ENCODE measurements at places on chromosomes 3 and 15. TPM values are rescaled to one million over a fixed set of nuclear protein-coding genes. Genes with fewer than 3 reads are reported as not detected.

The RTP3 gene
- total RNA-seq: not detected

DNA sequence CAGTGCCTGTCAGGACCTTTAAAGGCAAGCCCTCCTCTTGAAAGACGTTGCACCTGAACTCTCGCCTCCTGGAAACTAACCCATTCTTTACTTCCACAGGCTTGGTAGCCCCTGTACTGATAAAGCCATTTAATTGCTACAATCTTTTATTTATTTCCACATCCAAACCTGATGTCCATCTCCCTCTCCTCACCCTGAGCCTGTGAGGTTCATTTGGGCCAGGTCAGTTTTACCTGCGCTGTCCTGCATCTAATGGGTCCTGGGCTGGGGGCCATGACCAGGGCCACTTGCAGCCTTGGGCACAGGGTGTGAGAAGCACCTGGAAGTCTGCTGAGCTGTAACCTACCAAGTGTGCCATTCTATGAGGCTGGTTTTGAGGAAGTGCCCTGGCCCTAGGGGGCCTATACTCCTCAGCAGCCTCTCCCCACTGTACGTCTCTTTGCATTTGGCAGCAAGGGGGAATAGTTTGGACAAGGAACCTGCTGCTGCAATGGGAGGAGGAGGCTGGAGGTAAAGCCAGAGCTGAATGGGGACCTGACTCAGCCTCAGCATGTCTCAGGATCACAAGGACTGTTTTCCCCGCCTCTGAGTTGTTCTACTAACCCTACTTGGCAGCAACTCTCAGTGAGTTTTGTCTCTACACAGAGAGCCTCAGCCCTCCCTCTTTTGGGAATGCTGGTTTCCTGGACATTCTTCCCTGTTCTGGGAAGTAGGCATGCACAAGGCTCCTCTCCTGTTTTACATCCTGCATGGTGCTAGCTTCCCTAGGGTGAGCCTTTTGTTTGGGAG lies 53.8 kb downstream of the WDR76 start:
- no peak overlapping the region for H3K27ac ChIP-seq
- H3K4me3 ChIP-seq: no peak overlapping the region
- no peaks in the 10 kb centered on the region for H3K4me1 ChIP-seq
- peaks cover 31% of the 10 kb centered on the region for H3K36me3 ChIP-seq
- no peaks in the 10 kb centered on the region for H3K27me3 ChIP-seq

The GPR149 gene
- not detected for total RNA-seq

The SERINC4 gene
- total RNA-seq: 0.50 TPM

The GOLGA8G gene
- total RNA-seq: not detected

The PLA2G4D gene
- not detected for total RNA-seq

GRCh38 chr3:194086388-194087075 lies 49.4 kb upstream of the HES1 start:
- peaks cover 15% of the 10 kb centered on the region for H3K4me1 ChIP-seq
- H3K36me3 ChIP-seq: no peaks in the 10 kb centered on the region
- no peak overlapping the region for H3K27ac ChIP-seq
- DNase-seq: no peak
- no peak overlapping the region for H3K4me3 ChIP-seq

DNA sequence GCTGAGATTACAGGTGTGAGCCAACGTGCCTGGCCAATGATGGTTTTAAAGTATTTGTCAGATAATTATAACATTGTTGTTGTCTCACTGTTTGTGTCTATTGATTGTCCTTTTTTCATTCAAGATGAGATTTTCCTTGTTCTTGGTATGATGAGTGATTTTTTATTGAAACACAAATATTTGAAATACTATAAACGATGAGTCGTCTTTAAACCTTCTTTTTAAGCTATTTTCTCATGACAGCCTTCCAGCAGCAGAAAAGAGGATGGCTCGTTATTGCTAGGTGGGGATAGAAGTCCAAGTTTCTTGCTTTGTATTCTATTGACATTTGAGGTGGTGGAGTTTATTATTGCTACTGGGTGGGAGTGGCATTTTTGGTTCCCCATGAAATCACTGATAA lies 61.7 kb upstream of the MDFIC2 start:
- H3K4me1 ChIP-seq: no peaks in the 10 kb centered on the region
- no peak overlapping the region for H3K27ac ChIP-seq
- no peak overlapping the region for H3K4me3 ChIP-seq
- DNase-seq: no peak
- H3K36me3 ChIP-seq: no peaks in the 10 kb centered on the region

The ABI3BP gene
- not detected for total RNA-seq

DNA sequence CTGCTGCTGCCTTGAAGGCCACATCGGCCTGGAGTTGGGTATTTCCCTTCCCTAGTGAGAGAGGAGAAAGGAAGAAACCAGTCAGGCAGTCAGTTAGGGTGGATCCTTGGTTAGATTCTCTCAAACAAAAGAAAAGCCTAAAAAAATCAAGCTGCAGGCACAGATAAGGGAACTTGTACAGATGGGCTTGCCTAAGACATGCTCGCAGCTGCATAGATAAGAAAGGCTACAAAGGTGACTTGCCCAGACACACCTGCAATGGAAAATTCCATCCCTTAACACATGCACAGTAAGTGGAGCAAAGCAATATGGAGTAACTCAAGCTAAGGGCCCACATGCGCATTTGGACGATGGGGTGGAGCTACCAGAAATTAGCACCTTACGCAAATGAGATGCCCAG lies 199.7 kb upstream of the ARPP21 start:
- H3K36me3 ChIP-seq: no peaks in the 10 kb centered on the region
- H3K27ac ChIP-seq: no peak overlapping the region
- no peak for DNase-seq
- no peak overlapping the region for H3K4me3 ChIP-seq

DNA sequence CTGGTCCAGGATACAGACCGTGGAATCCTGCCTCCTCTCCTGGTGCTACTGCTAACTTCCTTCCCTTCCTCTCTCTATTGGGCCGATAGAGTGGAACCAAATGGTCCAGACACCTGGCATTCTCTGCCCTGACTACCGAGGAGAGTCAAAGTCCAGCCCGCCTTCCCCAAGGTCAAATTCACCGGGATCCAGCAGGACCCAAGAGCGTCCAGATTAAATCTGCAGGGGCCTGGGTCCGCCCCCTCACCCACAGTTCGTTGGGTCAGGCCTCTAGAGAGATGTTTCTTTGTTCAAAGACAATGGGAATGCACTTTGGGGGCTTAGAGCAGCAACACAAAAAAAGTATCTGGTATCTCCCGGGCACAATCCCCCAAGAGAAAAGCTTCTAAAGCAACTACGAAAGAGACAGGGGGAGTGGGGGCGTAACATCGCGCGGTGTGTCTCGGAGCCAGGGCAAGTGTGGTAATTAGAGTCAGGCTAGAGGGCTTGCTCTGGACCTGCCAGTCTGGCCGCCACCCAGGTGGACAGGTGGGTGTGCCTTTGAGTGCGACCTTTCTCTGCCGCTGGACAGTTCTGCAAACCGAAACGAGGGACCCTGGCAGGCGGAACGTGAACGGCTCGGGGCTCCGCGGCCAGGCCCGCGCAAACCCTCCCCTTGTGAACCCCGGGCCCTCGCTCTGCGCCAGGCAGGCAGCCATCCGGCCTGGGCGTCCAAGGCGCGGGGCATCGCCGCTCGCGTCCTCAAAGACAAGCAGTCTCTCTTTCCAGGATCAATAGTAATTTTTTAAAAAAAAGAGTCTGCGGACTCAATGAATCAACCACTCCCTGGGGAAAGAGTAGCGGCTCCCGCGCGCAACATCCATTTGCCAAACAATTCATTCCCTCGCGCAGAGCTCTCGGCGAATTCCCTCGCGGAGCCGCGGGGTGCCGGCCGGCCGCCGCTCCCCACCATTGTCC lies 806 bp downstream of the KLHL25 start:
- peaks cover 37% of the 10 kb centered on the region for H3K4me1 ChIP-seq
- H3K36me3 ChIP-seq: peaks cover 3% of the 10 kb centered on the region
- peak; percentile 53 for DNase-seq
- peak overlapping the region; percentile 87 for H3K4me3 ChIP-seq

GRCh38 chr3:58032186-58032585 lies 24.0 kb downstream of the FLNB start:
- no peak overlapping the region for H3K4me3 ChIP-seq
- no peak for DNase-seq
- peaks cover 37% of the 10 kb centered on the region for H3K4me1 ChIP-seq
- no peak overlapping the region for H3K27ac ChIP-seq
- H3K36me3 ChIP-seq: no peaks in the 10 kb centered on the region

- H3K4me1 ChIP-seq: peaks cover 72% of the 10 kb centered on the region
- DNase-seq: peak; percentile 70
- peak overlapping the region; percentile 23 for H3K4me3 ChIP-seq
- no peaks in the 10 kb centered on the region for H3K27me3 ChIP-seq
- H3K36me3 ChIP-seq: peaks cover 56% of the 10 kb centered on the region
Observed at GRCh38 chr15:60389261-60390077, 8.3 kb downstream of the ANXA2 start.

The FBN1 gene
- 1.6 TPM for total RNA-seq

GRCh38 chr3:52779011-52779836 lies 1.8 kb downstream of the ITIH1 start:
- H3K4me1 ChIP-seq: no peaks in the 10 kb centered on the region
- H3K27me3 ChIP-seq: peaks cover 12% of the 10 kb centered on the region
- H3K36me3 ChIP-seq: no peaks in the 10 kb centered on the region
- no peak for DNase-seq
- H3K27ac ChIP-seq: no peak overlapping the region

The SNX22 gene
- total RNA-seq: 0.50 TPM

DNA sequence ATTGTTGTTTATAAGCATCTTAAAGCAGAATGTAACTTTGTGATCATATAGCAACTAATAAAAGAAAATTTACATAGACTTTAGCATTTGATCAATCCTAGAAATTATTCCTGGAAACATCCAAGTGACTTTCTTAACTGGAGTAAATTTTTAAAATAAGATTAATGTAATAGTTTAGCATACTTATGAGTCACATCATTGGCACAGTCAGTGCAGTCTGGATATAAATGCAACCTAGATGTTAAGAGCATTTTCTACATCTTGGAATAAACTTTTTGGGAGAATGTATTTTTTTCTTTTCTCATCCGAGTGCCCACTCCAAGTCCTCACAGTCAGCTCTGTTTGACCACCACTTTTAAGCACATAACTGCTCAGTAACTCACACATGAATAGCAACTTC lies 324.6 kb upstream of the PLSCR5 start:
- H3K4me1 ChIP-seq: no peaks in the 10 kb centered on the region
- H3K36me3 ChIP-seq: no peaks in the 10 kb centered on the region
- no peak overlapping the region for H3K4me3 ChIP-seq
- H3K27ac ChIP-seq: no peak overlapping the region
- DNase-seq: no peak
- no peaks in the 10 kb centered on the region for H3K27me3 ChIP-seq

The MUSTN1 gene
- not detected for total RNA-seq

- DNase-seq: peak; percentile 47
- H3K27me3 ChIP-seq: no peaks in the 10 kb centered on the region
- no peaks in the 10 kb centered on the region for H3K36me3 ChIP-seq
- peak overlapping the region; percentile 99 for H3K27ac ChIP-seq
- peaks cover 19% of the 10 kb centered on the region for H3K4me1 ChIP-seq
- peak overlapping the region; percentile 84 for H3K4me3 ChIP-seq
Observed at GRCh38 chr3:127671523-127672428, 976 bp upstream of the ABTB1 start.

The CPNE9 gene
- not detected for total RNA-seq

DNA sequence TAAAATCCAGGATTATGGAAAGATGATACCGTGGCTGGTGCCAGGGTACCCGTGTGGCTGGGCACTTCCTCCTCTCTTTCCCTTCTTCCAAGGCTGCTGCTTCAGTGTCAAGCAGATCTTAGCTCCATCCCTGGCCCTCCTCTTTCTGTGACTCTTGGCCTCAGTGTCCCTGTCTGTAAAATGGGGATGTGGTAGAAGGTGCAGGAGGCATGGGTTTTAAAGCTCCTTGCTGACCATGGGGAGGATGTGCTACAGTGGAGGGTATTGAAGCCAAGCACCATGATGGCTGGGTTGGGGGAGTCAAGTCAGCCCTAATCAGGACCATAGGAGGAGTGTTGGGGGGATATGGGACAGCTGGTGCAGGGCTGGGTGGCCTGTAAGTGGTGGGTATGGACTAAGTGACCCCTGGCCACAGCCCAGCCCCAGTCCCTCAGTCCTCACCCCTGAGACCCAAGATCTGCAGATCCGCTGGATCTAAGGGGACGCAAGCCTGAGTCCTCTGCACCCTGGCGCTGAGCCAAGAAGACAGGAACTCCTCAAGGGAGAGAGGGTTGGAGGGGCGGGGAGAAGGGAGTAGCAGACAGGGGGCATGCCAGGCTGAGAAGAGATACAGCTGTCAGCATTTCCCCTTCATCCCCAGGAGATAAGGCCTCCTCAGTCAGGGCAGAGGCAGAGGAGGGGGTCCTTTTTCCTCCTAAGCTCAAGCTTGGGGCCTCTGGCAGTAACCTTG lies 12.0 kb downstream of the PTH1R start:
- peaks cover 54% of the 10 kb centered on the region for H3K27me3 ChIP-seq
- no peak for DNase-seq
- no peak overlapping the region for H3K4me3 ChIP-seq
- H3K27ac ChIP-seq: no peak overlapping the region
- H3K4me1 ChIP-seq: peaks cover 10% of the 10 kb centered on the region

The PRSS50 gene
- not detected for total RNA-seq

GRCh38 chr3:42229942-42230688 lies 35.9 kb downstream of the CCK start:
- no peak for DNase-seq
- H3K36me3 ChIP-seq: peaks cover 10% of the 10 kb centered on the region

GRCh38 chr3:31967592-31967991 lies 13.5 kb downstream of the OSBPL10 start:
- H3K27me3 ChIP-seq: peaks cover 8% of the 10 kb centered on the region
- no peak overlapping the region for H3K4me3 ChIP-seq
- H3K27ac ChIP-seq: no peak overlapping the region
- no peaks in the 10 kb centered on the region for H3K36me3 ChIP-seq
- DNase-seq: no peak

DNA sequence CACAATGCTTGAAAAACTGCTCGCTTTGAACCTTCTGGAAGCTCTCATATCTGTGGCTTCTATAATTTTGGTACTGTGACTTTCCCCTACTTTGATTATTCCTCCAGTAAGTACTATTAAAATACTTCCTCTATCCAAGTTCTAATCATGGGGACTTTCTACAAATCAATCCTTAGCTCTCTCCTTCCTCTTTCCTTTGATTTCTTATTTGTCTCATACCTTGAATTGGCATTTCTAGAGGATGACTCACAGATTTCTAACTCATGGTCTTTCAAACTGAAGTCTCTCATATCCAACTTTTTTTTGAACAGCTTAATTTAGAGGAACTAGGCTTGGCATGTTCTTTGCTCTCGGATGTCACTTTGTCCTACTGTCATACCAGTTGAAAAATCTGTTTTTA lies 241.8 kb downstream of the TBC1D5 start:
- DNase-seq: no peak
- H3K4me3 ChIP-seq: no peak overlapping the region
- H3K27me3 ChIP-seq: no peaks in the 10 kb centered on the region
- no peaks in the 10 kb centered on the region for H3K4me1 ChIP-seq

GRCh38 chr3:149407898-149408297 lies 30.4 kb upstream of the TM4SF1 start:
- H3K4me1 ChIP-seq: no peaks in the 10 kb centered on the region
- DNase-seq: no peak
- no peak overlapping the region for H3K27ac ChIP-seq
- no peak overlapping the region for H3K4me3 ChIP-seq
- H3K27me3 ChIP-seq: peaks cover 8% of the 10 kb centered on the region

- H3K36me3 ChIP-seq: no peaks in the 10 kb centered on the region
- H3K4me3 ChIP-seq: no peak overlapping the region
- peaks cover 12% of the 10 kb centered on the region for H3K4me1 ChIP-seq
- H3K27me3 ChIP-seq: peaks cover 19% of the 10 kb centered on the region
- peak; percentile 57 for DNase-seq
Observed at GRCh38 chr15:60932051-60932915, 296.8 kb downstream of the RORA start.

The ADCY5 gene
- not detected for total RNA-seq

All from activated CD4-positive, alpha-beta T cell treated with anti-CD3 and anti-CD28 coated beads, Interleukin-2, amount 10 ng/mL, durations not matched to agents 7 days and 5 days (primary cell).